ENCODE measurements at places on chromosomes 2 and 18. TPM values are rescaled to one million over a fixed set of nuclear protein-coding genes. Genes with fewer than 3 reads are reported as not detected.

DNA sequence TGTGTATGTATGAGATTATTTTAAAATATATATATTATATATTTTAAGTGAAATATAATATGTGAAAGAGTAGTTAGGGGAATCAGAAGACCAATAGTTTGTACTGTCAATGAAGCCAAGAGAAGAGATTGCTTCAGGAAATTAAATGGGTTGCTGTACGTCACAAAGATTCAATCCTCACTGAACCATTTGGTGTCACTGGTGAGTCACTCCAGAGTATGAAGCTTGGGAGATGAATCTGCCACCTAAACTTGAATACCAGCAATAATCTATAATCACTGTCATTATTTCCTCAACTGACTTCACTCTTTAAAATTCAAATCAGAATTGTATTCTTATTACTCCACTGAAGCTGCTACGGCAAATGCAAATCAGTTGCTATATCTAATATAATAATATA is 41.9 kb upstream of the SCN9A start:
- DNase-seq = no peak

- peak; percentile 99 for DNase-seq
Observed at GRCh38 chr2:206159346-206160124, at the start of the genes EEF1B2 and NDUFS1. EEF1B2 (plus strand) TSS chr2:206159895; CDS start chr2:206159980, 85 bp downstream. NDUFS1 (minus strand) TSS chr2:206159444; CDS start chr2:206153678, 5,766 bp downstream.

Gene MEP1B
- total RNA-seq = not detected

Gene BOLA3
- 130 TPM for total RNA-seq

DNA sequence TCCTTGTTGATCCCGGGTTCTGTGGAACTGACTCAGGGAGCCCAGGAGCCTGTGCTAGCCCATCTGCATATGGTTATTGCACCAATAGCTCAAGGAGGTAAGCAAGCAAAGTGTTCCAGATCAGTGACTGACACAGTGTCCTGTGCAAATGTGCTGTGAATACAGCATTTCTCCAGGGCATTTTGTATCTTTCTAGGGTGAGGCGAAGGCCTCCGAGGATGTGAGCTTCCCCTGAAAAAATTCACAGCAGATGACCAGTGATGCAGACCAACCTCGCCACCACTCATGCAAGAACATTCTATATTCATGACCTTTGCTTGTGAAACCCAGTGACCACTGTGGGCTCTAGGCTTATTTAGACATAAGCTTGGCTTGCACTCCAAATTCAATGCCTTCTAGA is 15.2 kb upstream of the NT5DC4 start:
- DNase-seq = no peak

- no peak for DNase-seq
Observed at GRCh38 chr18:28723506-28723905, 546.6 kb upstream of the CDH2 start.

GRCh38 chr2:172673056-172673683 is 62.5 kb upstream of the RAPGEF4 start:
- no peak for DNase-seq

GRCh38 chr18:62329691-62330454 is 4.8 kb downstream of the TNFRSF11A start:
- peak; percentile 72 for DNase-seq

DNA sequence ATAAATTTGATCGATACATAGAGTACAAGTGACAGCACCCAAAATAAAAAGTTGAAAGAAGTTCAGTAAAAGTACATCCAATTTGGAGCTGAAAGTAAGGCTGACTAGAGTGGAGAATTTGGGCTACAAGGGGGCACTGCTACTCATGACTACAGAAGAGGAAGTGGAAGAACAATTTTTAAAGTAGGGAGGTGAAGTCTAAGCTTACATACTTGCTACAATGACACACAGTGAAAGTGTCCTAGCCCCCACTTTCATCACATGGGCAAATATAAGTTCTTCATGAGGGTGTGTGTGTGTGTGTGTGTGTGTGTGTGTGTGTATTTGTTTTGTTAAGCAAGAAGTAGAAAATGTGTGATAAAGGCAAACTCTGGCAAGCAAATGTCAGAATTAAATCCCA is 45.7 kb downstream of the MAP3K2 start:
- DNase-seq = no peak

Gene SH3BP4
- 0.21 TPM for total RNA-seq

- DNase-seq = no peak
Observed at GRCh38 chr18:77876319-77876865, 626.7 kb downstream of the GALR1 start.

GRCh38 chr18:25686960-25687500 is 335.1 kb upstream of the ZNF521 start:
- DNase-seq = no peak

- no peak for DNase-seq
Observed at GRCh38 chr2:24515831-24516230, 24.8 kb downstream of the NCOA1 start.

Gene HOXD10
- total RNA-seq = not detected

DNA sequence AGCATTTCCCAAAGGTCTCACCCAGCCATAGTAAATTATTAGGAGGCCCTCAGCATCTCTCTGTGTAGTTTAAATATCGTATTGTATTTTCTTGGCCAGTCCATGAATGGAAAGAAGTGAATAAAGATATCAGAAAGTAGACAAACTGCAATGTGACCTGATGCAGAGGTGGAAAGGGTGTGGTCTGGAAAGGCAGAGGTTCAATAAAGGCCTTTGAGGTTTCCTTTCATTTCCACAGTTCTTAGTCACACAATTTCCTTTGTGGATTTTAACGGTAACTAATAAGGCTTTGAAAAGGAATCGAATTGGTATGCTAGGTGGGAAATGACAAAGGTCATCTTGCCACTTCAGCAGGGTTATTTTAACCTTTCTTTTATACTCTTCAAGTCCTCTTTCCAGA is 20.1 kb upstream of the WIPF1 start:
- DNase-seq = no peak

GRCh38 chr2:183348492-183348891 is 224.2 kb downstream of the NUP35 start:
- no peak for DNase-seq

Gene RBFA
- 39.1 TPM for total RNA-seq

GRCh38 chr2:72148837-72149555 is 1.3 kb upstream of the CYP26B1 start:
- DNase-seq = peak; percentile 62

DNA sequence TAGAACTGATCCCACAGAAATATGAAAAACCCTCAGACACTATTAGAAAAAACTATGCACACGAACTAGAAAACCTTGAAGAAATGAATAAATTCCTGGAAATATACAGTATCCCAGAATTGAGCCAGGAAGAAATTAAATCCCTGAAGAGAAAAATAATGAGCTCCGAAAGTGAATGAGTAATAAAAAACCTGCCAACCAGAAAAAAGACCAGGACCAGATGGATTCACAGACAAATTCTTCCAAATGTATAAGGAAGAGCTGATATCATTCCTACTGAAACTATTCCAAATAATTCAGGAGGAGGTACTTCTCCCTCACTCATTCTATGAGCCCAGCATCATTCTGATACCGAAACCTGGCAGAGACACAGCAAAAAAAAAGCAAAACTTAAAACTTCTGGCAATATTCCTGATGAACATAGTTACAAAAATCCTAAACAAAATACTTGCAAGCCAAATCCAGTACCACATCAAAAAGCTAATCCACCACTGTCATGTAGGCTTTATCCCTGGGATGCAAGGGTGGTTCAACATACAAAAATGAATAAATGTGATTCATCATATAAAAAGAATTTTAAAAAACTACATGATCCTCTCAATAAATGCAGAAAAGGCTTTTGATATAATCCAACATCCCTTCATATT is 1397.6 kb upstream of the DDX18 start:
- DNase-seq = no peak

- DNase-seq = no peak
Observed at GRCh38 chr2:106098664-106099063, 95.4 kb downstream of the UXS1 start.

Gene GPR45
- not detected for total RNA-seq

Gene XPO1
- total RNA-seq = 187 TPM

GRCh38 chr2:25073914-25074313 is 32.0 kb downstream of the EFR3B start:
- DNase-seq = no peak

Gene C2orf78
- total RNA-seq = not detected

- no peak for DNase-seq
Observed at GRCh38 chr18:55136258-55136657, 177.0 kb upstream of the CCDC68 start.

Gene DDX18
- total RNA-seq = 161 TPM

DNA sequence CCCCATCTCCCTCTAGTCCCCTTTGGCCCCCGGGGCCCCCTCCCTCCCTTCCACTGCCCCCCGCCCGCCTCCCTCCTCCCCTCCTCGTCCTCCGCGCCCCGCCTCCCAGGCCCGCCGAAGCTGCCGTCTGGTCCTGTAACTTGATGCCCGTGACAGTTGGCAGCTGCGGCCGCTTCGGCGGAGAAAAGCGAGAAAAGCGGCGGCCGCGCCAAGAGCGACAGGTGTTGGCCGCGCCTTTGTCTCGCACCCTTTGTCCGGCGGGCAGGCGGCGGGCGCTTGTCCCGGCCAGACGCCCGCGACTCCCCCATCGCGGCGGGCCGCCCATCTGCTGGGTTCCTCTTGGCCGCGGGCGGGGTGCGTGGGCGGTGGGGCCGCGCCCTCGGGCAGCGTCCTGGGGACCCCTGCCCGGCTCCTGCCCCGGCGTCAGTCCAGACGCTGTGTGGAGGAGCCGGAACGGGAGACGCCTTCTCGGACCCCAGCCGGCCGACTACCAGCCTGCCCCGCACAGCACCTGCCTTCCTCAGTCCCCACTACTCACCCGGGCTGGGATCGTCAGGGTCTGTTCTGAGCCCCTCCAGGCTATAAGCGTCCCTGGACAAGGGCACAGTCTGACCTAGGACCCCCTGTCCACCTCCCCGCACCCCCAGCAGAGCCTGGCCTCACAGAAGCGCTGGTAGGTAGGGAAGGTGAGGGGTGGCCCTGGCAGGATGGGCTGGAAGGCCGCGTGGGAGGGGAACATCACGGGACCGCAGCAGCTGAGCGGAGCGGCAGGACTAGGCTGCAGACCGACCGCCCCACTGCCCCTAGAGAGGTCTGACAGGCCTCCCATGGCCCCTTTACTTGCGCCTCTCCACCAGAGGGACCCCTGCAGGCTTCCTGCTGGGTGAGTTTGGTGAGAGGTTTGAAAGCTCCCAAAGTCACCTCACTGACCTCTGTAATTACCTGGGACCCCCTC is 1.2 kb upstream of the HES6 start:
- peak; percentile 37 for DNase-seq

DNA sequence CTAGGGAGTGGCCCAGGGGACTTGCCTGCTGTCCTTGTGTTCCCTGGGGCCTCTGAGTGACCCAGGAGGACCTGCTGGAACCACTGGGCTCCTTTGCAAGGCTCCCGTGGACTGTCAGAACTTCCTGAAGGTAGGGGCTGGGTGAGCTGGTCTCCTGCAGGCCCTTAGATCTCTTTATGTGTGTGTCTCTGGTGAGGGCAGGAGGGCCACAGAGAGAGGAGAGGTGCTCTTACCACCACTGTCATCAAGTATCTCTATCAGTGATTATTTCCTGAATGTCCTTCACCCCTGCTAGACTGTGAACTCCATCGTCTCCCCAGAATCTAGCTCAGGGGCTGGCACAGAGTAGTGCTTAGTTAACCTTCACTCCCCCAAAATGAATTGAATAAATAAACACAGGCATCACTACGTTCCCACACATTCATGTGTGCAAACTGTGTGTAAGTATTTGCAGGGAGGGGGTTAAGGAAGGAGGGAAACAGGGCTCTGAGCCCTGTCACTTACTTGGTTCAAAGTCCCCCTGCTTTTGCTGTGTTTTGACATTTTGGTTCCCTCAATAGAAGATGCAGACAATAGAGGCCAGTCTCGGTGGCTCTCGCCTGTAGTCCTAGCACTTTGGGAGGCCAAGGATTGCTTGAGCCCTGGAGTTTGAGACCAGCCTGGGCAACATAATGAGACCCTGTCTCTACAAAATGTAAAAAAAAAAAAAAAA is 100.8 kb upstream of the HAAO start:
- DNase-seq = no peak

DNA sequence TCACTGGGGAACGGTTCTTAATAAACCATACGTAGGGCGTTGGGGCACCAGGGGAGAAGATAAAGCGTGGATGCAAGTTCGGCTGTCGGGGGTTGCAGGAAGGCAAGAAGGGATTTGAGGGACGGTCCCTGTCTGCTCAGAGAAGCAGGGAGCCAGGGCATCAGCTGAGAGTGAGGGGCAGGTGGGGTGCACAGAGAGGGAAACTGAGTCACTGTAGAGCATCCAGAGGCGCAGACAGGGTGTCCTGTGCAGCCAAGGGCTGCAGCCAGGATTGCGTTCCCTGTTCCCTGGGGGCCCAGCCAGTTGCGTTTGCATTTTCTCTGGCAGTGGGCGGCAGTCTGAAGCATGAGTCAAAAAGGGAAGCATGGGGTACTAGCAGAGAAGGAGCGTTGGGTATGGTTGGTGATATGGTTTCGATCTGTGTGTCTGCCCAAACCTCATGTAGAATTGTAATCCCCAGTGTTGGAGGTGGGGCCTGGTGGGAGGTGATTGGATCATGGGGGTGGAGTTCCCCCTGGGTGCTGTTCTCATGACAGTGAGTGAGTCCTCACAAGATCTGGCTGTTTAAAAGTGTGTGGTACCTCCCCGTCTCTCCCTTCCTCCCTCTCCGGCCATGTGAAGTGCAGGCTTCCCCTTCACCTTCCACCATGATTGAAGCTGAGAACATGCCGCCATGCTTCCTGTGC is 202.9 kb downstream of the NDUFA10 start:
- peak; percentile 45 for DNase-seq

Gene FKBP7
- 3.4 TPM for total RNA-seq

- no peak for DNase-seq
Observed at GRCh38 chr2:226273440-226273839, 526.2 kb downstream of the IRS1 start.

DNA sequence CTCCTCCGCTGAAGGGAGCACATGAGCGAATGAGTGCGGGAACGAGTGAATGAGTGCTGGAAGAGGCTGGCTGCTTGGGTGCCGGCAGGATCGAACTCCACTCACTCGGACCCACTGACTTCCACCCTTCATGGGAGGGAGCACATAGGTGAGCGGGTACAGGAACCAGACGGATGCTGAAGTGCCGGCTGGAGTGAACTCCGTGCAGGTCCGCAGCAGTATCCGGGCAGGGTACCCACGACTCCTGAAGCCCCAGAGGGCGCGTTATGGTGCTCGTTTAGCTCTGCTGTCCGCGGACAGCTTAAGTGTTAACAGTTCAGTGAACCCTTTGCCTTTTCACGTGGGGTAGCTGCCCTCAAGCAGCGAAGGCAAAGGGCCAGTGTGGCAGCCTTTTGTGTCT is 23.2 kb downstream of the RPRM start:
- DNase-seq = no peak

Gene GTF2A1L
- not detected for total RNA-seq

DNA sequence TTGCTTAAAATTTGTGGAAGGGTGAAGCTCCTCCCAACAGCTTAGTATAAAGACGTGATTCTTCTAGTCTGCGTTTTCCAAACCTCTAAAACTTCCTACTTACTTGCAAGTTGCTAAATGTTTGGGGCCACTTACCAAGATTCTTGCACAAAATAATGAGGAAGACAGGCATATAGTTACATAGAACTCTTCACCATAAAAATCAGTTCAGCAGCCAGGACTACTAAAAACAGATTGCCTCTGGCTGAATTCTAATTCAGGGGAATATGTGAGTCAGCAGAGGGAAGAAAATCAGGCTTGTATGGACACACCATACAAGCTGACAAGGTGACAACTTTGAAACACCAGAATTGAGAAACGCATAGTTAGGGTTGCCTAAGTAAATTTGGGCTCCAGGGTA is 2.8 kb upstream of the PEX13 start:
- DNase-seq = no peak
